CD8-positive, alpha-beta T cell (primary cell): ENCODE measurements at places on chromosomes 7 and 10.

GRCh38 chr7:44324481-44325200 lies 753 bp downstream of the CAMK2B start:
- no peak for DNase-seq

DNA sequence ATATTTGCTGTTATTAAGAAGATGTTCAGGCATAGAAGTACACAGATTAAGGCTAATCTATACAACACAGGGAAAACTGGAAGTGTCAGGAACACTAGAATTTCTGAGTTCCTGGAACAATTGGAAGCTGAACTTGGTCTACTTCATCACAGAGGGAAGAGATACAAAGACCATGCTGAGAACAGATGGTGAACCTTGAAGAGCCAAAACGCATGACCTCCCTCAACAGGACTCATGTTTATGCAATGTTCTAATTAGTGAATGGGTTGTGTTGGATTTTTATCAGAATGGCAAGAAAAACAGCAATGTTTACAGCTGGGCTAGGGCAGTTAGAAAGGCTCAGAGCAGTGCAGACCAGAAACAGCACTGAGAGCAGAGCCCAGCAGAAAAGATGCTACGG lies 94.9 kb downstream of the SFMBT2 start:
- no peak for DNase-seq

- DNase-seq = no peak
Measured at GRCh38 chr10:21315645-21316220, 209.7 kb downstream of the SKIDA1 start.

DNA sequence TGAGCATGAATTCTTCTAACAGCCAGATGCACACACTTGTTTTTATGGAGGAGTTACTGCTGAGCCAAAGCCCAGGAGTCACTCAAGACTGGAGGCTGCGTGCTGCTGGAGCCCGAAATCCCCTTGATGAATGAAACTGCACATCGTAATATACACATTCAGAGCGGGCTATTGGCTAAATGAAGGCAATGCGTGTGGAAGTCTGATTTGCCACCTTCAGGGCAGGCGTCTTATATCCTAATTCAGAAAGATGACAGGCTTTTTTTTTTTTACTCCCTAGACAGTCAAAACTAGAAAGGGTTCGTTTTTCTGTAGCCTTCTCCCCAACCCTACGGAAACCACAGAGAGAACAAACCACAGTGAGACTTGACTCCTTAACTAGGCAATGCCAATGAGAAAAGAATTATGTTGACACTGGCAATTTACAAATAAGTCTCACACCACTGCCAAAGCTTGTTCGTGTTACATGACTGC lies 227.2 kb upstream of the KLF14 start:
- DNase-seq = peak; percentile 89

GRCh38 chr10:36888925-36889573 lies 236.3 kb upstream of the ANKRD30A start:
- DNase-seq = peak; percentile 12

- no peak for DNase-seq
Measured at GRCh38 chr10:10564081-10564794, 453.4 kb upstream of the CELF2 start.

- DNase-seq = no peak
Measured at GRCh38 chr10:59553162-59553900, 156.3 kb downstream of the SLC16A9 start.
